ENCODE measurements at places on chromosomes 3 and 15.
A peak's percentile ranks its signal among the peaks of the same experiment; 100 is the strongest.

DNA sequence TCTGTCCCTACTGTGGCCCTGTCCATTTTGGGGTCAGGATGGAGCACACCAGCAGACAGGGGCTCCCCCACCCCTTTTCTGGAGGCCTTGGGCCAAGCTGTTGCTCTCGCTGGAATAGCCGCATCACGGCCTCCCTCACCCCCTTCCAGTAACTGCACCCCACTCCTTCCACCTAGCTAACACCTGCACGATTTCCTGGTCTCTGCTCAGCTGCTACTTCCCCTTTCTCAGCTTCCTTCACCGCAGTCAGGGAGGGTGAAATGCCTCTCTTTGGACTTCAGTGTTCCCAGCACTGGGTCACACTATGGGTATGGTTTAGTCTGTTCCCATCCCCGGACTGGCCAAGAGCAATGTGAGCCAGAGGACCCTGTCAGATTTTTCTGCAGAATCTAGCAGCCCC, 400.2 kb downstream of the MCTP2 start:
- DNase-seq, result no peak

DNA sequence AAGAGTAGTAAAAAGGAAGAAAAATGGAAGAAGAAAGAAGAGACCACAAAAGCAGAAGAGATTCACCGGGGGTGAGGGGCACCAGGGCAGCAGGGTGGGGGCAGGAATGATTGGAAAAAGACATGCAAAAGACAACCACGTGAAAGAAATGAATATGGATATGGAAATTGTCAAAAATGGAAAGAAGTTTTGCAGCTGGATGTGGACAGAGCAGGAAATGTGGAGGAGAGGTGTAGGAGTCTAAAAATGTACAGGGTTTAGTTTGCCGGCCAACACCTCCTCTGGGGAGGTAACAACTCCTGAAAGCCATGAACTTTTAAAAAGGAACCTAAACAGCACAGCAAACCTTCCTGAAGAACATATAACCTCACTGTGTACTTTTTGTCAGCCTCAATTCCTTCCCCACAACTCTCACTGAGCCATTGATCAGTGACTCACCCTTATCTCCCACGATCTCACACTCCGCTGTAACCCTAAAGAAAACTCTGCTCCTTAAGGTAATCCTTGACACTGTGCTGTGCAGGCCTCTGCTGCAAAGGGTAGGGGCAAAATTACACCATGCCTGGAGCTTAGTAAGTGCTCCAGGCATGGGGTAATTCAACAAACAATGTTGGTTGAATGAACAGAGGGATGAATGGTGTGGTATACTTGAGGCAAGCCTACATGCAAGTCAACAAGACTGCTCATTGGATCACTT, 100.2 kb upstream of the BOC start:
- no peak for DNase-seq

DNA sequence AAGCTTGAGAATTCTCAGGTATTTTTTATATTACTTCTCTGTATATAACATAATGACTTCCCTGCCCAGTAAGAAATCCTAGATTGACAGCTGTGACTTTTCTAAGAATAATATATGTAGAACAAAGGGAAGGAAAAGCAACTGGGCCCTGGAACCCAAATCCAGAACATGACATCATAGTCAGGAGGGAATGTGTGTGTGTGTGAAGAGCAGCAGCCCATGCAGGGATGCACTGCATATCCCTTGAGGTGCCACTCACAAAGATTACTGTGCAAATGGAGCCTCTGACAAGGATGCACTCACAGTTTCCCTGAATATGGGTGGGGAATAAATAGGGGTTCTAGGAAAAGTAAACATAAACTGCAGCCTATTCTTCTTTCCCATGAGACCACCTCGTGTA, 279.5 kb downstream of the NEK10 start:
- no peak for DNase-seq

- peak; percentile 8 for DNase-seq
Measured at GRCh38 chr15:28098766-28099554, at the start of gene OCA2. OCA2 (minus strand) TSS chr15:28099315; CDS start chr15:28081874, 17,441 bp downstream.

DNA sequence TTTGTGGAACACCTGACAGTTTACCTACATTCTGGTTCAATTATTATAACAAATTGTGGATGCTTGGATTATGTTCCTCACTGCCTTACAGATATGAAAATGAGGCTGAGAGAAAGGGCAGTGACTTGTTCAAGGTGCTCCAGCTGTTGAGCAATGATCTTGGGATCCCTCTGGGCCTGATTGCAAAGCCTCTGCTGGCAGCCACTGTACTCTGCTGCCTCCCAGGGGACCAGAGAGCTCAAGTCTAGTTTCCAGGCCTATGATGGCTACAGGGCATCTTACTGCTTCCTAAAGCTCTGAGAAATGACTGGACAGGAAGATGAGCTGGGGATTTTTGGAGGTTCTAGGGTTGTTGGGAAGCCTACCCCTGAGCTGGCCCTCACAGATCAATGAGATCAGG, 2.3 kb upstream of the SHC4 start:
- DNase-seq, result no peak

GRCh38 chr3:51434110-51434509, 43.0 kb downstream of the RBM15B start:
- no peak for DNase-seq

GRCh38 chr3:181948286-181948685, 236.6 kb downstream of the SOX2 start:
- no peak for DNase-seq

GRCh38 chr3:127740136-127740915, 67.6 kb downstream of the ABTB1 start:
- no peak for DNase-seq

GRCh38 chr15:25378501-25378901, 60.3 kb downstream of the UBE3A start:
- no peak for DNase-seq

DNA sequence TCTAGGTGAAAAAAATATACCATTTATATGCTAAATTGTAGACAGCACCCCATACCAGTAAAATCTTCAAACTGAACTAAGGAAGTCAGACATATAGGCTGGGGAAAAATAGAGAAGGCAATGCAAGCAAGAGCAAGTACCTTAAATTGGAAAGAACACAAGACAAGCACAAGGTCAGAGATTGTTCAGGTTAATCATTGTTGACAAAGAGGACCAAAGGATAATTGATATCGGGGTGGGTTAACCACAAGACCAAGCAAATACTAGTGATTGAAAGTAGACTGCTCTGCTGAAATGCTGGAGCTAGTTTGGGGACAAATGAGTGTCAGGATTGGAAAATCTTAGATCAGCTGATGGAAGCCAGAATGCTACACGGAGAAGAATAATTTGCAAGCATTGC, 499.8 kb downstream of the ROBO2 start:
- DNase-seq, result no peak

DNA sequence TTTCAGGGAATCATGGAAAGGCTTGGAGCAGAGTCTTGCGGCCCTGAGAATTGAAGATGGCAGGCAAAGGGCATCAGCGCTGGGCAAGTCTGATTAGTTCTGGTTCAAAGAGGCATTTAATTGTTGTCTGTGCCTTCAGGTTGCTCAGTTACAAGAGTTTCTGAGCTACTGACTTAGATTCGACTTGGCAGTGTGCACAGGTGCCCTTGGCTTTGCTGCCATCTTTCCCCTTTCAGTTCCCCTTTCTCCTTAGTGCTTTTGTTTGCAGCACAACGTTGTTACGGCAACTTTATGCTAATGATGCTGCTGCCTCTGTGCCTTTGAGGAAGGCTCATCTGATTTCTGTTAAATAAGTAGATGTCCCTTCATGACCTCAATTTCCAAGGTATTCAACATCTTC, 12.5 kb downstream of the P2RY14 start:
- DNase-seq, result no peak

DNA sequence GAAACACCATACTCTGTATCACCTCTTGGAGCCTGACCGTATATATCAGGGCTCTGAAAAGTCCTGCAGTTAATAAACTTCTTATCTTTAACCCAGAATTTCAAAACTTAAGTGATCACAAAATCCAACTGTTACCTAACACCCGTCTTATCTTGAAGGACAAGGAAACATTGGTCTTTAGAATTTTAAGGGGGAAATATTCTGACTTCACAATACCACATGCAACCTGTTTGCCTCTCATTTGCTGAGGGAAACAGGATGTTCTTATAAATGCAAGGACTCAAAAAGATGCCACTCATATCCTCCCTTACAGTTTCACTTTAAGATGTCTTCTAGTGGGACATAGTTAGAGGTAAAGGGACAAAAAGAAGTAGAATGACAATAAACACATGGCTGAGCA, 67.9 kb downstream of the CRTC3 start:
- no peak for DNase-seq

- DNase-seq, result no peak
Measured at GRCh38 chr3:131708241-131708640, 205.5 kb upstream of the MRPL3 start.

DNA sequence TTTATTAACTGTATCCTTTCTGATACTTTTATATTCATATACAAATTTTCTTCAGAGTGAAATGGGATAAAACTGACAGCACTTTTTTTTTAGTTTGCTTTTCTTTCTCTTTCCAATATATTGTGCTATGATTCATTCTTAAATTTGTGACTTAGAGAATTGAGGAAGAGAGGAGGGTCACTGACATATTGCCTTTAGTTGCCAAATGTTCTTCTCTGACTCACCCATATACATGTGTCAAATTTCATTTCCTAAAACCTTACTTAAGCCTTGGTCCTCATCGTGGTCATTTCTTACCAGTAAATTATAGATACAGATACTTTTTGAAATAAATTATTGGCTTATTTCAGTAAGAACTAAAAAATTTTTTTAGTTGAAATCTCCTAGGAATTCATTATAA, 53.9 kb downstream of the CLASP2 start:
- no peak for DNase-seq

GRCh38 chr3:119600732-119601131, 3.0 kb downstream of the PLA1A start:
- DNase-seq, result no peak

GRCh38 chr3:172070802-172071201, 31.4 kb downstream of the FNDC3B start:
- DNase-seq, result no peak

DNA sequence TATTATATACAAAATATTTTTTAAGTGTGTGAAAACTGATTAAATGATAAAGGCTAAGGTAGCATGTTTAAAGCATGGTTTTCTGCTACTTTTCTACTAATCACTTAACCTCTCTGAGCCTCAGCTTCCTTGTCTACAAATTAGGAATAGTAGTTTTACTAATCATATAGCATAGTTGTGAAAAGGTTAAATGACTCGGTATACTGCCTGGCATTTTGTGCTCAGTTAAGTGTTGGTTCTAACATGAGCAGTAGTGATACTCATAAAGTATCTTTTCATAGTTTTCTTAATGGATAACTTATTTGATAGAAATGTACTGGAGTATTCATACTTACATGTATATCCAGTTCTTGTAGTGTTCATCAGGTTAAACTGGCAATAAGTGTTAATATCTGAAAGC, 13.6 kb downstream of the RASA2 start:
- DNase-seq, result no peak

DNA sequence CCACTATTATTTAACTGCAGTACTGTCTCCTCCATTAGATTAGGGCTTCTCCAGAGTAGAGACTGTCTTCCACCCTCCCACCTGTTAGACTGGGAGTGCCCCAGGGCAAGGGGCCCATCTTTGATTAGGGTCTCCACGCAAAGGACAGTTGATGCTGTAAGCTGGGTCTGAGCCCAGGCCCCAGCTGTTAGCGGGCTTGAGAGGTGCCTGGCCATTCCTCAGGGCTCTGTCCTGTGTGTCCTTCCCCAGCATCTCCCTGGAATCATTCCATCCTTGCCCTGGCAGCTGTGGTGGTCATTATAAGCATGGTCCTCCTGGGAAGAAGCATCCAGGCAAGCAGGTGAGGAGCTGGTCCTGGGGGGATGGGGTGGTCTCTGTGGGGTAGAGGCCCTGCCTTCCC, 6.1 kb downstream of the SLC51B start:
- no peak for DNase-seq

DNA sequence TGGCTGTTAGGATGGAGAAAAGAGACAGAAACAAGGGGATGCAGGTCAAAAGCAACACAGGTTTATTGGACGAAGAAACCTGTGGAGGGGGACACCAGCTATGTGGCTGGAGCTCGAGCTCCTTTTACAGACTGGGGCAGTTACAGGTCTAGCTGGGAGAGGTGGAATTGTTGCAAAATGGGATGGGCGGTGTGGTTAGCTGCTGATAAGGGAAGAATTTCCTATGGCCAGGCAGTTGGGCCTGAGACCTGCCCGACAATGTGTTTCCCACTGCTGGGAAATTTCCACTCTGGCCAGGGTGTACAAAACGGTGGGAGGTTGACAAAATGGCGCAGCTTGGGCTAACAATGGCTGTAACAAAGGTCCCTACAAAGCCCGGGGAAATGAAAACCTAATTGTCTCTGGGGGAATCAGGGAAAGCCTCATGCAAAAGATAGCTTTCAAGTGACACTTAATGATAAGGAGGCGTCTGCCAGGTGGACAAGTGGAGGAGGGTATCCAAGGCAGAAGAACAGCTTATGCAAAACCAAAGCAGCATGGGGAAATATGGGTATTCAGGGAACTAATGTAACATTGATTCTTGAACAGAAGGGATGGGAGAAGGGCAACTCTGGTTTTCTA, 137.4 kb upstream of the SGO1 start:
- no peak for DNase-seq

- no peak for DNase-seq
Measured at GRCh38 chr3:194102436-194102835, 33.5 kb upstream of the HES1 start.

- DNase-seq, result no peak
Measured at GRCh38 chr3:134496471-134497071, 10.7 kb downstream of the CEP63 start.

- DNase-seq, result no peak
Measured at GRCh38 chr15:88624156-88624970, 3.2 kb downstream of the AEN start.

GRCh38 chr3:154040283-154040682, 80.9 kb upstream of the ARHGEF26 start:
- DNase-seq, result no peak

DNA sequence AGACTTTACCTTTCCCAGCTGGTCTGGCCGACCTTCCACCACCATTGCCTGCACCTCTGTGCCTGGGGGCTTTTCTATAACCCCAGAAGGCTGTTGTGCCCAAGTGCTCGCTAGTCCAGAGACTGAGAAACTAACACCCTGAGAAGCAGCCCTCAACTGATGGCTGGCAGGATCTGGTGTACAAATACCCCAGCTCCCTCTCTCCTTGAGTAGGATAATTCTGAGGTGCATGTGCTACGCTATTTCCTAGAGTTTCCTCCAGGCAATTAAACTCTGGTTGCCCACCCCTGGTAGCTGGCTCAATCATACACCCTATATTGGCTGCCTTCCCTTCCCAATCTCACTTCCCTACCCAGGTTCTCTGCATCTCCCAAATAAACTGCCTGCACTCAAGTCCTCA, 11.5 kb upstream of the SLC6A1 start:
- no peak for DNase-seq

Data from G401 (cell line).